Activated CD4-positive, alpha-beta T cell treated with anti-CD3 and anti-CD28 coated beads, Interleukin-2, amount 10 ng/mL, durations not matched to agents 7 days and 5 days (primary cell): ENCODE measurements at places on chromosomes 3 and 15. TPM values are rescaled to one million over a fixed set of nuclear protein-coding genes. Genes with fewer than 3 reads are reported as not detected.

DNA sequence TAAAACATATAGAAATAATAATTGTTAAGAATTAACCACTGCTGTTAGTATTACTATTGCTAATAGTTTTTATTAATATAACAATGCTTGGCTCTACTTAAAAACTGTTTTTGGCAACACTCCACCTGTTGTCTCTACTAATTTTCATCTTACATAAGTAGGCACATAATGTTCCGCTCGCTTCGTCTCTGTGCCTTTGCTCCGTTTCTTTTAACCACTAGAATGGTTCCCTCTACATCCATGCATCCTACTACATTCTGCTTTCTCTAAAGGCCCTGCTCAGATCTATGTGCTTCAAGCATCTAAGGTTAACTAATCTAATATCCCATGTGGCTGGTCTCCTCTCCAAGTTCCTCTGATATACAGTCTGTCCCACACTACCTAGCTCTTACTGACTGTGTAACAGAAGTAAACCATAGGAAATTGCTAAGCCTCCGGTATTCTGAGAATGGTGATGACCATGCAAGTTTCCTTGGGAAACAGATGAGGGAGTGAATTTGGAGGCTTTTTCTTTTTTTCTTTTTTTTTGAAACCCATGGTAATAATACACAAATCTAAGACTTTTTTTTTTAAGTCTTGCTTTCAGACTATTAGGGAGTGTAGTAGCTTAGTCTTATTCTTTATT lies 138.3 kb downstream of the P3H2 start:
- DNase-seq = no peak
- H3K4me3 ChIP-seq = no peak overlapping the region
- no peaks in the 10 kb centered on the region for H3K4me1 ChIP-seq
- H3K36me3 ChIP-seq = no peaks in the 10 kb centered on the region

- H3K4me3 ChIP-seq = no peak overlapping the region
- H3K27me3 ChIP-seq = no peaks in the 10 kb centered on the region
- DNase-seq = no peak
- H3K36me3 ChIP-seq = peaks cover 75% of the 10 kb centered on the region
Measured at GRCh38 chr3:133644768-133645167, 17.0 kb downstream of the TOPBP1 start.

SLC28A2 gene
- not detected for total RNA-seq

DNA sequence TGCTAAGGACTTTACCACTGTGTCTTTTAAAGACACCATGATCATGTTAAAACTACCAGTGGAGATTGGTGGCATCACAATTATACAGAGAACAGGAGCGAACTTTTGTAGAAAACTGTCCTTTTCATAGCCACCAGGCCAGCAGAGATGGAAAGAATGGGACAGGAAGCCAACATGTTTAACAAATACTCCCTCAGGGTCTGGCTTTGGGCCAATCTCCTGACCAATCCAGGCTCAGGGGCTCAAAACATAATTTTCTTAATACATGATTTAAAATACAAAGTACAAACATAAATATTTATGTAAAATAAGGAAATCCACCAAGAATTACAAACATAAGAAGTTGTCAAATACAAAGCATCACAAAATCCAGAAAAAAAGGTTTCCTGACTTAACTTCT lies 266.0 kb downstream of the VPS13C start:
- no peak overlapping the region for H3K27ac ChIP-seq
- peaks cover 20% of the 10 kb centered on the region for H3K27me3 ChIP-seq
- no peak for DNase-seq
- H3K36me3 ChIP-seq = no peaks in the 10 kb centered on the region
- H3K4me1 ChIP-seq = no peaks in the 10 kb centered on the region

- H3K36me3 ChIP-seq = no peaks in the 10 kb centered on the region
- no peaks in the 10 kb centered on the region for H3K27me3 ChIP-seq
- DNase-seq = no peak
- H3K4me1 ChIP-seq = no peaks in the 10 kb centered on the region
- no peak overlapping the region for H3K4me3 ChIP-seq
Measured at GRCh38 chr3:102158080-102158740, 276.6 kb upstream of the ZPLD1 start.

- H3K36me3 ChIP-seq = no peaks in the 10 kb centered on the region
- no peaks in the 10 kb centered on the region for H3K4me1 ChIP-seq
- H3K27me3 ChIP-seq = no peaks in the 10 kb centered on the region
- H3K4me3 ChIP-seq = no peak overlapping the region
Measured at GRCh38 chr3:154590675-154591384, 160.8 kb upstream of the GPR149 start.
